Peyer's patch (tissue), 4 donors: ENCODE measurements at places on chromosomes 11 and 22.

DNA sequence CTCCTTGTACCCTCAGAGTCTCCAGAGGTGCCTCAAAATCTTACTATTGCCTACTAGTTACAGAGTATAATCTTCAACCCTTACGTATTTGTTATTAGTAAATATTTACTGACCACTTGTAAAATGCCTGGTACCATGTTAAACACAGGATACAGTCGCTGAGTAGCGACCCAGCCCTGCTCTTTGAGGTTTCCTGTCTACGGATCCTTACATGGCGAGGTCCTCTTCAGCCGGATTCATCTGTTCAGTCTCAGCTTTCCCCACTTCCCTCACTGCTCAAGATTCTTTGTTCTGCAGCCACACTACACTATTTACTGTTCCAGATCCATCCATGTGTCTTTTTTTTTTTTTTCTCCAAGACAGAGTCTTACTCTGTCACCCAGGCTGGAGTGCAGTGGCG, 13.2 kb upstream of the TTC36 start:
- no peak for DNase-seq

- no peak for DNase-seq
Measured at GRCh38 chr11:119380827-119381180, 686 bp downstream of the USP2 start.

DNA sequence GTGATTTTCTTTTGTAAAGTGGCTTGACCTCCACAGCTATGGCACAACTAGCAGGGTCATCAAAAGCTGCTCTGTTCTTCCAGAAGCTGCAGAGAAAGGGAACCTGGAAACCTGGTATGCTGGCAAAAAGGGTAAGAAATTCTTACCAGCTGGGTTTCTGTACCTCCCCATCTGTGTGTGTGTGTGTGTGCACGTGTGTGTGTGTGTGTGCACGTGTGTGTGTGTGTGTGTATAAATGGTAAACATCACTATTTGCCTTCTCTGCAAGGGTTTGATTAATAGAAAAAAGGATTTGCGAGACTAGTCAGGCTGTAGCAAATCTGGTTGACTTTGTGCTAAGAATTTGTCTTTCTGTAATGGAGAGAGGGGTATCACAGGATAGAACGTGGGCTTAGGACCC, 4.7 kb upstream of the MRPL17 start:
- DNase-seq = no peak

DNA sequence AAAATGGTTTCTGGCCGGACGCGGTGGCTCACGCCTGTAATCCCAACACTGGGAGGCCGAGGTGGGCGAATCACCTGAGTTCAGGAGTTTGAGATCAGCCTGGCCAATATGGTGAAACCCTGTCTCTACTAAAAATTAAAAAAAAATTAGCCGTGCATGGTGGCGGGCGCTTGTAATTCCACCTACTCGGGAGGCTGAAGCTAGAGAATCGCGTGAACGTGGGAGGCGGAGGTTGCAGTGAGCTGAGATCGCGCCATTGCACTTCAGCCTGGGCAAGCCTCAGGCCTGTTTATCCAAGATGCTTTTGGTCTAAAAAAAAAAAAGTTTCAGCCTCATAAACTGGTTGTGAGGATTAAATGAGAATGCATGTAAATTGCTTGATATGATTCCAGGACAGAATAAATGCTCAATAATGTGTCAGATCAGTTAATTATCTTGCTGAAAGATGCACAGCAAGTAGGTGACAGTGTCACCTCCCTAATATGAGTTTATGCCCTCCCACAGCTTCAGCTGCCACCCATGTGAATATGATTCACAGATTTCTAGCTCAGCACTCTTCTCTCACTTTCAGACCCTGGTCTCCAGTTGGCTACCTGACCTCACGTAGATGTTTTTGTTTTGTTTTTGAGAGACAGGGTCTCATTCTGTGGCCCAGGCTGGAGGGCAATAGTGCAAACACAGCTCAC, 1.1 kb upstream of the ALG8 start:
- no peak for DNase-seq

- DNase-seq = no peak
Measured at GRCh38 chr11:23022854-23023253, 162.6 kb upstream of the CCDC179 start.

- DNase-seq = no peak
Measured at GRCh38 chr11:128790196-128790595, 76.9 kb downstream of the KCNJ1 start.

- no peak for DNase-seq
Measured at GRCh38 chr11:36108881-36109589, 165.2 kb downstream of the LDLRAD3 start.

- no peak for DNase-seq
Measured at GRCh38 chr11:93902921-93903320, 52.5 kb upstream of the VSTM5 start.

DNA sequence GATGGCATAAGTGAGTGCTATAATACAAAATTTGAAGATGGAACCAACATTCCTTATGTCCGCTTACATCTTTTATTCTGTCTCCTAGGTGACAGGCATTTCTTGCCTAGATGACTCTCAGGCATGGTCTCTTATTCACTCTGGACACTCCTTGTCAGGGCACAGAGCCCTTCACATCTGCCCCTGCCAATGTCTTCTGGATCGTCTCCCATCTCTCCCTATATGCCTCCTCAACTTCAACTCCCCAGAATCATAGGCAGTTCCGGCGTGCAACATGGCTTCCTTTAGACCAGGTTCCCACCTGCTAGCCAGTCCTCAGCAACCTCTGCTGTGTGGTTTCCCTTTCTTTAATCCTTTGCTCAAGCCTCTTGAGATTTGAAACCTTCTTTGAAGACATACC, 300.9 kb downstream of the TENM4 start:
- no peak for DNase-seq

- DNase-seq = no peak
Measured at GRCh38 chr11:110373051-110373702, 56.6 kb upstream of the FDX1 start.

- DNase-seq = no peak
Measured at GRCh38 chr22:43985532-43985931, 30.3 kb downstream of the SAMM50 start.

GRCh38 chr22:36977947-36978660, 41.1 kb downstream of the TST start:
- DNase-seq = peak; percentile 96

GRCh38 chr22:32991353-32992101, 66.7 kb downstream of the SYN3 start:
- no peak for DNase-seq

DNA sequence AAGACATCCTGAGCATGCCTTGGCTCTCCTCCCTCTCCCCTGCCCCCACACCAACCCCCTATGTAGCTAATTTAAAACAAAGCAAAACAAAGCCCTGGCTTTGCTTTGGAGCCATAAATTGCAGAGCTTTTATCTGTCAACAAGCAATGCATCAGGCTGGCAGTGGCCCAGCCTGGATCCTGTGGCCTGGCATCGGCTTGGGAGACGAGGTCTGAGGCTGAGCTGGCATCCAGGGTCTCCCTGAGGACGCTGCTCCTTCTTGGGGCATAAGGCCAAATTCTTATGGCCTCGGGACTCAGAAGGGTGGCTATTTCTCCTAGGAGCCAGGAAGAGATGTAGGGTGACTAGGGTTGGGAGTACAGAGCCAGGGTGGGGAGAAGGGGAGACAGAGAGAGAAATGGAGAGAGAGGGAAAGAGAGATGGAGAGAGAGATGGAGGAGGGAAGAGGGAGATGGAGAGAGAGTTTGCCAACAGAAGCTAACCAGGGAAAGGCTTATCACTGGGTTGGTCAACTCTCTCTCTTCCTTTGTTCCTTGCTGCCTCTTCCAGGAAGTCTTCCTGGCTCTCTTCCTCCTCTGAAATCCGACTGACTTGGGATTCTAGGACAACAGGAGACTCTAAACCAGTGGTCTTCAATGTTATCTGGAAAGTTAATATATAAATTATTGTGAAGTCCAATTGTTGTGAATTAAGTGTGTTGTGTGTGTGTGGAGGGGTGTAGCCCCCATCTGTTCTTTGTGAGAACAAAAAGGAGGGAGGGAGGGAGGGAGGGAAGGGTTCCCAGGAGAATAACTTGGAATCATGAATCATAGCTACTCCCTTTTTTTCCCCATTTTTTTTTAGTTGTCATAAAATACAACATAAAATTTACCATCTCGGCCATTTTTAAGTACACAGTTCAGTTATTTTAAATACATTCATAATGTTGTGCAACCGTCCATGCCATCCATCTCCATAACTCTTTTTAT, 29.1 kb downstream of the TSPAN18 start:
- DNase-seq = no peak

- DNase-seq = no peak
Measured at GRCh38 chr11:69459848-69460539, 21.5 kb upstream of the LINC01488 start.
